Naive thymus-derived CD4-positive, alpha-beta T cell (primary cell): ENCODE measurements at places on chromosomes 6 and 20. TPM values are rescaled to one million over a fixed set of nuclear protein-coding genes. Genes with fewer than 3 reads are reported as not detected.

Gene TAAR8
- polyA plus RNA-seq, result not detected

Gene ARMC12
- 1.0 TPM for polyA plus RNA-seq

Gene SOBP
- polyA plus RNA-seq, result not detected

Gene LPA
- not detected for polyA plus RNA-seq

Gene LATS1
- 14.2 TPM for polyA plus RNA-seq

Gene TINAG
- polyA plus RNA-seq, result not detected

Gene MPC1
- 41.7 TPM for polyA plus RNA-seq

Gene C20orf204
- polyA plus RNA-seq, result 0.39 TPM

Gene CLVS2
- not detected for polyA plus RNA-seq

Gene ARFGEF2
- polyA plus RNA-seq, result 12.0 TPM

Gene MUCL3
- polyA plus RNA-seq, result not detected

DNA sequence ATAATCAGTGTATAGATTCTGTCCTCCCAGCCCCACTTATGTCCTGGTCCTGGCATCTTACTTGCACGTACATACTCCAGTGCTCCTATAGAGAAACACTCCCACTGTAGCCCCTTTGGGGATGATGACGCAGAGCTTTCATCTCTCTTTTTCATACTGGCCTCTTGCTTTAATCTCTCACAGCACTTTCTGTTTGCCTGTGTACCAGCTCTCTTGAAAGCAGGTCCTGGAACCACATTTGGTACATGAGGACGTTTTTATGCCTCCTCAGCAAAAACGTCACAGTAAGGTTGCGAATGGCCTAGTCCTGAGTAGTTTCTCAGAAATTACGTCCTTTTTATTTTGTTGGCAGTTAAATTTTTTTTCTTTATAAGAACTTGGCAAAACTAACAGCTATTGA lies 10.8 kb downstream of the L3MBTL3 start:
- DNase-seq, result peak; percentile 19

GRCh38 chr6:108565091-108565766 lies 4.5 kb downstream of the FOXO3 start:
- no peak for DNase-seq

GRCh38 chr6:19395316-19395715 lies 441.9 kb upstream of the ID4 start:
- no peak for DNase-seq

DNA sequence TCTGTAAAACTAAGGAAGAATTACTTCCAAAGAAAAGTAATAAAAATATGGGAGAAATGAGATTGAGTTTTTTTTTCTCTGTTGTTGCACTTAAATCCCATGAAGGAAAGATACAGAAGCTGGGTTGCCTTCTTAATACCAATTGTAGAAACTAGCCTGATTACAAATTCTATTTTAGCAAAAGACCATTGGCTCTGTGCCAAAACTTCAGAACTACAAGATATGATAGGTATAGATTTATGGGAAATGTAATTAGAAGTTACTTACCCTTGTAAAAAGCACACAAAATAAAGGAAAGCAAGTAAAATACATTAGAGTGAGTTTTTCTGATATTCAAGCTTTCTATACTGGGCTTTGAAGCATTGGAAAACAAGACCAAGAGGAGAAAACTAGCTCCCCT lies 73.5 kb upstream of the SCGN start:
- DNase-seq, result no peak

GRCh38 chr20:42634156-42634555 lies 555.5 kb downstream of the PTPRT start:
- no peak for DNase-seq

- no peak for DNase-seq
Observed at GRCh38 chr6:41045664-41046063, 3.4 kb downstream of the TSPO2 start.

GRCh38 chr6:6599468-6599873 lies 11.0 kb downstream of the LY86 start:
- DNase-seq, result no peak

DNA sequence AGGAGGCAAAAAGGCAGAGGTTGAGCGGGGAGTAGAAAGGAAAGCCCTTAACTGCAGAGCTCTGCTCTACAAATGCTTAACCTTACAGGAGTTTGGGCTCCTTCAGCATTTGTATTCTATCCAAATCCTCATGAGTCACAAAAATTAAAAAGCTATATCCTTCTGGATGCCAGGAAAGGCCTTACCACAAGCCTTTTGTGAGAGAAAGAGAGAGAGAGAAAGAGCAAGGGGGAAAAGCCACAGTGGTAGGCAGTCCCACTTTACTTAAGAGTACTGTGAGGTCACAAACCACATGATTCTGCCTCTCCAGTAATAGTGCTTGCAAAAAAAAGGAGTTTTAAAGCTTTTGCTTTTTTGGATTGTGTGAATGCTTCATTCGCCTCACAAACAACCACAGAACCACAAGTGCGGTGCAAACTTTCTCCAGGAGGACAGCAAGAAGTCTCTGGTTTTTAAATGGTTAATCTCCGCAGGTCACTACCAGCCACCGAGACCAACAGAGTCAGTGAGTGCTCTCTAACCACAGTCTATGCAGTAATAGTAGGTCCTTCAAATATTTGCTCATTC lies at the start of gene RUNX2:
TSS of gene RUNX2 (plus strand) at position 375 of the 567 bp plus-strand sequence. CDS start 397 bp downstream, outside the sequence.
- no peak for DNase-seq

GRCh38 chr6:23446469-23446967 lies 679.5 kb upstream of the NRSN1 start:
- no peak for DNase-seq

DNA sequence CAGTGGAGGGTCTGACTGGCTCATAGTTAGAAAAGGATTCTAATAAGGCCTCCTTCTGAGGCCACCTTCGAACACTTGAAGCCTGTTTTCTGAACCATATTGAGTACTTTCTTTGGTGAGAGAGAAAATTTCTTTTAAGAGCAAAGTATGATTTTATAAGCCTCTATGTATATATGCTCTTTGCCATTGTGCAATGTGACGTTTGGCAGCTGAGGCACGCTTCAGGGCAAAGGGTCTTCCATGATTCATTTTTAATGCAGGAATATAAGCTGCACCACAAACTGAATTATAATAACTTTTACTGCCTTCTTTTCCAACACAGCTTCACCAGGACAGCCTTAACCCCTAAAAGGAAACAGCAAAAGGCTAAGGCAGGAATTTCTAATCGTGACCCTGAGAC lies 154.4 kb downstream of the TTLL2 start:
- no peak for DNase-seq

- DNase-seq, result peak; percentile 64
Observed at GRCh38 chr6:88780714-88781389, 182.6 kb downstream of the RNGTT start.

- no peak for DNase-seq
Observed at GRCh38 chr20:828987-829386, 4.5 kb upstream of the FAM110A start.

DNA sequence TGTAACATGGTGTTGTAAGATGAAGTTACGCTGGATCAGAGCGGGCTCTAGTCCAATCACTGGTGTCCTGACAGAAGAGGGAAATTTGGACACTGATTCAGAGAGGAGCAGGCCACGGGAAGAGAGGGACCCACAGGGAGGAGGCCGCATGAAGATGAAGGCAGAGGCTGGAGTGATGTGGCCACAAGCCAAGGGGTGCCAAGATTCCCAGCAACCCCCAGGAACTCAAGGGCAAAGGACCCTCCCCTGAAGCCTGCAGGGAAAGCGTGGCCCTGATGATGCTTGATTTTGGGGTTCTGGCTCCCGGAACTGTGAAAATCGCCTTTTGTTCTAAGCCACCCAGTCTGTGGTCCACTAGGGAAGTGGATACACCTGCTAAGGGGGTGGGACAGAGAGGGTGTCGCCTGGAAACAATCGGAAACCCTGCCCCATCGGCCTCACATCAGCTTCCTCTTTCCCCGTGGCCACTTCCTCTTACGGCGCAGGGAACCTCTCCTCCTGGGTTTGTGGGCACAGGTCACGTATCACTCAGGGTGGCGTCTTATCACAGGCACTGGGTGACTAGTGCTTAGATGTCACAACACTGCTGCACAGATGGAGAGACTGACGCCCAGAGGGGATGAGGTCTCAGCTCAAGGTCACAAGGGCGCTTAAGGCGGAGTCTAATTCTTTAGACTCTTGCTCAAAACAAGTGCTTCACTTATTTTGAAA lies 58.0 kb downstream of the SULF2 start:
- DNase-seq, result peak; percentile 84

- DNase-seq, result no peak
Observed at GRCh38 chr6:128600397-128600951, 80.1 kb upstream of the PTPRK start.

DNA sequence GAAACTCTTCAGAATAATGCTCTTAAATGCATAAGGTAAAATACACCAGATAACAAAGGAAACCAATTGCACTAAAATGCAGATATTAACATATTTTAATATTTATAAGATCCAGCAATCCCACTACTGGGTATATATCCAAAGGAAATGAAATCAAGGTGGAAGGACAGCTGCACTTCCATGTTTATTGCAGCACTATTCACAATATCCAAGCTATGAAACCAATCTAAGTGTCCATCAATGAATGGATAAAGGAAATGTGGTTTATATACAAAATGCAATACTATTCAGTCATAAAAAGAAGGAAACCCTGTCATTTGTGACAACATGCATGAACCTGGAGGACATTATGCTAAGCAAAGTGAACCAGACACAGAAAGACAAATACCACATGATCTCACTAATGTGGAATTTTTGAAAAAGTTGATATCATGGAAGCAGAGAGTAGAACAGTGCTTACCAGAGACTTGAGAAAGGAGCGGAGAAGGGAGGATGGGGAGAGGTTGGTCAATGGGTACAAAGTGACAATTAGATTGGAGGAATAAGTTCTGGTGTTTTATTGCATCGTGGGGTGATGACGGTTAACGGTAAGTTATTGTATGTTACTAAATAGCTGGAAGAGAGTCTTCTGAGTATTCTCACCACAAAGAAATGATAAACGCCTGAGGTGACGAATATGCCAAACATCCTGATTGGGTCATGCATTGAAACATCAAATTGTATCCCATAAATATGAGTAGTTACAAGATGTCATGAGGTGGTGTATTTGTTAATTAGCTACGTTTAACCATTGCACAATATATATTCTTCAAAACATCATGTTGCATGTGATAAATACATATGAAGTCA lies 37.9 kb upstream of the RNF24 start:
- DNase-seq, result no peak

- no peak for DNase-seq
Observed at GRCh38 chr6:130994319-130995097, 68.5 kb downstream of the EPB41L2 start.

GRCh38 chr20:17832236-17832915 lies 132.6 kb downstream of the BANF2 start:
- no peak for DNase-seq

- peak; percentile 56 for DNase-seq
Observed at GRCh38 chr6:79868098-79868722, 79.1 kb downstream of the ELOVL4 start.

GRCh38 chr6:107083047-107083768 lies 32.1 kb downstream of the BEND3 start:
- no peak for DNase-seq

DNA sequence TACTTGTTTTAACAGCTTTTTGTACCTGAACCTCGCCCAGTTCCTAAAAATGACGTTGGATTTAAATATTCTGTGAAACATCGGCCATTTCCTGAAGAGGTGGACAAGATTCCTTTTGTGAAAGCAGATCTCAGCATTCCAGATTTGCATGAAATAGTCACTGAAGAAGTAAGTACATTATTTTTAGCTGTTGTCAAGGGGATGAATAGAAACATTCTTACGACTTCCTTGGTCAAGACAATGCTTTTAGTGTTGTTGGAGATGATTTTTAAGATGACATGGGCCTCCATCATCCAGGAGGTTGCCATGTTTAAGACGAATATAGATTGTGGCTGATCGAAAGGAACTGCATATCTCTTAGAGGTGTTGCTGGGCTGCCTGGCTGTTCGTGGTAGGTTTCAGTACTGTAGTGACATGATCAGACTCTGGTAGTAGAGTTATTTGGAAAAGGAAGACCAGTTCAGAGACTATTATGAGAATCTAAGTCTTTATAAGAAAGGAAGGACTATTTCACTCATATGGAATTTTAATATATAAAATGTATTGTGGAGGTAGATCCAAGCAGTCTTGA lies 29.9 kb upstream of the ADIG start:
- no peak for DNase-seq

- no peak for DNase-seq
Observed at GRCh38 chr6:41176189-41176588, 13.3 kb upstream of the TREM2 start.

GRCh38 chr6:10205892-10206291 lies 209.0 kb downstream of the TFAP2A start:
- DNase-seq, result no peak

- DNase-seq, result peak; percentile 19
Observed at GRCh38 chr6:50816115-50816675, 2.5 kb upstream of the TFAP2B start.

DNA sequence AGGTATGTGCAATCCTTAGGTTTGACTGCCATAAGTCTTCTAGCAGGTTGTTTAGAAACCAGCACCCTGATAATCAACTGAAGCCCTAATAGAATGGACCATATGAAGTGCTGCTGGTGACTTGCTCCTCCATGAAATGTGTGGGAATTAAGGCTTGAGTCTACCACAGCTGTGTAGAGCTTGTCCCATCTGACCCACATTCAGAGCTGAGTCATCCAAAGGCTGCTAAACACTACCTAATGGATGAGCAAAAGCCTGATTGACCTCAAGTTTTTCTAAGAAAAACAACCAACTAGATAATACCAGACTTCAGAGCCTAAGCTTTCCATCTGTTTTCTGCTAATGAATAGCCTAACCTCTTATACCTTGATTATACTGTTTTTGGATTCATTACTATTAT lies 120.3 kb upstream of the MOCS1 start:
- DNase-seq, result no peak

- no peak for DNase-seq
Observed at GRCh38 chr6:166308033-166308768, at the start of gene PRR18. TSS of gene PRR18 (minus strand) at chr6:166308392. CDS start at chr6:166308142, 250 bp downstream.

GRCh38 chr6:10403385-10404106 lies 11.3 kb downstream of the TFAP2A start:
- no peak for DNase-seq

DNA sequence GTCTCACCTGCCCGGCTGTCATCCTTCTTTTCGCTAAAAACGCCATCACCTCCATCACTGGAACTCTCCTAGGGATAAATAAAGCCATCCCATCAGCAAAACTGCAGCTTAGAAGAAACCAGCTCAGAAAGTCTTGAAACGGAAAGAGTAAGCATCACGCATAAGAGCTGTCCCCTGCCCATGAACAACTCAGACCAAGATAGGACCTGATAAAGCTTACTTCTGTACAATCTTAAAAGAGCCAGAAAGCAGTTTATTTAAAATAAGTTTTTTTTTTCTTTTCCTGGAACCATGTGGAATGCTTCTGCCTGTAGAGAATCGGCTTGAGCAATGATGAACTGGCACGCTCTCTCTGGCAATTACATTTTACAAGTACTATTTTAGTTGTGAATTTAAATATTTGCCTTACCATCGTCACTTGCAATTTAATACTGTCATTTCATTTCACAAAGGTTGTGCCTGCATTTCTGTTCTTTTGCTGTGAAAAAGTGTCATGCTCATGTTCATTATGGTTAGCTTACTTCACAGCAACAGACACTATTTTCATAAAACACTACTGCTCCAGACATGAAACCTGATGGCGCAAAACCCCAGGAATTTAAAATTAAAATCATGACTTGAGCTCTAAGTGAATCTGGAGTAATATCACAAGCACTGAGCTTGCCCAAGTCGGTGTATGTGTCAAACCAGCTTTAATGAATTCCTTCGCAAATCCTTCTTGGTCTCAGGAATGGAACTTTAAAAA lies 59.6 kb upstream of the EMILIN3 start:
- no peak for DNase-seq
